ENCODE measurements at places on chromosomes 12 and 14.
A peak's percentile ranks its signal among the peaks of the same experiment; 100 is the strongest.

DNA sequence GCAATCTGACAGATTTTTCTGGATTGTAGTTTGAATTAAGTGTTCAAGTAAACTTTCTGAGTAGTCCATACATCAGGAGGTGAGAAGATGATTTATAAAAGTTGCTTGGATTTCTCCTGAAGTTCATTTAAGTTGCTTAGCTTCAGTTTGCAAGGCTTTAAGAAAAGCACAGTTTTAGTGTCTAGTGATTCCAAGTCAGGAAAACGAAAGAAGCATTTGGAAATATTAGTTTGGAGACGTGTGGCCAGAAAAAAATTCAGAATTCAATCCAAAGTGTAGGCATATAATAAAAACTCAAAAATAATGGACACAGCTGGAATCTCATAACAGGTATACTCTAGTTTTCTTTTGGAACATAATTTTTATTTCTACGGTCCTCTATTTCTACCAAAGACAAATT, 25.5 kb upstream of the PRICKLE1 start:
- no peak for DNase-seq

- no peak for DNase-seq
Measured at GRCh38 chr12:105523164-105524057, 192.9 kb downstream of the C12orf75 start.

DNA sequence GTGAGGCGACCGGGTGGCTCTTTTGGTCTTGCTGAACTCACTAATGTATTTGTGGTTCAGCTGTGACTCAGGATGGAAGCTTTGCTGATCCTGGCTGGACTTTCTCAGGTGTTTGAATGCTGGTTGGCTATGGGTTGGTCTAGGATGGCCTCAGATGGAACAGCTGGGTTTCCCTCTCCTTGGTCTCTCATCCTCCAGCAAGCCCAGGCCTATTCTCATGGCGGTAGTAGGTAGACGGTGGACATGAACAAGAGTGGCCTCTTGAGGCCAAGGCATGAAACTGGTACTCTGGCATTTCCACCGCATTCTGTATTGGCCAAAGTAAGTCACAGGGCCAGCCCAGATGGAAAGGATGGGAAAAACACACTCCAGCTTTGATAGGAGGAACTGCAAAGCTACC, 11.8 kb upstream of the POLR3B start:
- DNase-seq: no peak

DNA sequence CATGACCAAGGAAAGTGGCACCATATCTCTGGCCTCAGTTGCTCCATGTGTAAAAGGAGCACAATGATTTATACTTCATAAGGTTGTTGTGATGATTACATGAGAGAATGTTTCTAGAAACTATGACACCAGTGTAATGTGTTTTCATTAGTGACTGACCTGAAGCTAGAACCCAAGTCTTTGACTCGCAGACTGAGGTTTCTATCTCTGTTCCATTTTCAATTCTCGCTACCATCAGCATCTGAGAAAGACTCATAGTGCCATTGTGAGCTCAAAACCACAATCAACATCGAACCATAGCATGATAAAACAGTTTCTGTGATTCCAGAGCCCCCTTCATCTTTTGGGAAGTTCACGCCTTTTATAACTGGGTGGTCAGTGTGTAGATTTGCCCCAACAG, 53.8 kb downstream of the STAB2 start:
- DNase-seq: no peak

- no peak for DNase-seq
Measured at GRCh38 chr14:102042699-102043098, 44.1 kb downstream of the HSP90AA1 start.

DNA sequence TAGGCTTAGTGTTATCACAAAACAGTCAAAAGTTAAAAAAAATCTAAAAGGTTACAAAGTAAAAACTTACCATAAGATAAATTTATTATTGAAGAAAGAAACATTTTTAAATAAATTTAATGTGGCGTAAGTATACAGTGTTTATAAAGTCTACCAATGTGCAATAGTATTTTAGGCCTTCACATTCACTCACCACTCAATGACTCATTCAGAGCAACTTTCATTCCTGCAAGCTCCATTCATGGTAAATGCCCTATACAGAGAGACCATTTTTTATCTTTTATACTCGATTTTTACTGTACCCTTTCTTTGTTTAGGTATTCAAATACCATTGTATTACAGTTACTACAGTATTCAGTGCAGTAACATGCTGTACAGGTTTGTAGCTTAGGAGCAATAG, 124.5 kb downstream of the ANO4 start:
- DNase-seq: no peak

GRCh38 chr12:113347892-113348291, 10.5 kb upstream of the PLBD2 start:
- DNase-seq: no peak

GRCh38 chr12:123621619-123622530, 11.6 kb downstream of the EIF2B1 start:
- no peak for DNase-seq

DNA sequence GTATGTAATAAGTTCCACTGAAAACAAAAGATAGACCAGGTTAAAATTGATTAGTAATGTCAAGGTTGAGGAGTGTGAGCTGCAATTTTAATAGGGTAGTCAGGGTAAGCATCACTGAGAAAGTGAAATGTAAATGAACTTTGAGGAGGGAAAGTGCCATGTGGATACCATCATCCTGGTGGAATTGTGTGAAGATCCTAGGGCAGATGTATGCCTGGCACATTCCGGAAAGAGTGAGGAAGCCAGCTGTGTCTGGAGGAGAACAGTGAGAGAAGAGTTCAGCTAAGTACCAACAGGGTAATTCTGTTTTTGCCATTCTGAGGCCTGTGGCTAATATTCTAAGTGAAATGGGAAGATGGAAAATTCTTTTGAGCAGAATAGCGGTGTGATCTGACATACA, 2.9 kb upstream of the CLEC2A start:
- no peak for DNase-seq

DNA sequence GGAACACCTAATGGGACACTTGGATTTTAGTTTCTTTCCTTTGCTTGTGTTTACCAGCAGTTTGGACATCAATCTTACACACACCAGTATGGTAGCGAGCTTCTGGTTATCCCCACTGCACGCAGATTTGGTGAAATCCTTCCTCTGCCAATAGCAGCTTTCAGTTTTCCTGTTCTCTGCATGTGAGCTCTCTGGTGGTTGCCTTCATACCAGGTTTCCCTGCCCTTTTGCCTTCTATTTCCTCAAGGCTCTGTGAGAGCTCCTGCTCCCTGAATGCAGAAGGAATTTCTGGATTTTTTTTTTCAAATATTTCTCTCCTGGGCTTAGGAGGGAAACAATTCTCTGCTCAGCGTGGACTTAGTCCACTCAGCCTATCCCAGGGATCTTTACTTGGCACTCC, 93.0 kb upstream of the CCDC91 start:
- DNase-seq: no peak

DNA sequence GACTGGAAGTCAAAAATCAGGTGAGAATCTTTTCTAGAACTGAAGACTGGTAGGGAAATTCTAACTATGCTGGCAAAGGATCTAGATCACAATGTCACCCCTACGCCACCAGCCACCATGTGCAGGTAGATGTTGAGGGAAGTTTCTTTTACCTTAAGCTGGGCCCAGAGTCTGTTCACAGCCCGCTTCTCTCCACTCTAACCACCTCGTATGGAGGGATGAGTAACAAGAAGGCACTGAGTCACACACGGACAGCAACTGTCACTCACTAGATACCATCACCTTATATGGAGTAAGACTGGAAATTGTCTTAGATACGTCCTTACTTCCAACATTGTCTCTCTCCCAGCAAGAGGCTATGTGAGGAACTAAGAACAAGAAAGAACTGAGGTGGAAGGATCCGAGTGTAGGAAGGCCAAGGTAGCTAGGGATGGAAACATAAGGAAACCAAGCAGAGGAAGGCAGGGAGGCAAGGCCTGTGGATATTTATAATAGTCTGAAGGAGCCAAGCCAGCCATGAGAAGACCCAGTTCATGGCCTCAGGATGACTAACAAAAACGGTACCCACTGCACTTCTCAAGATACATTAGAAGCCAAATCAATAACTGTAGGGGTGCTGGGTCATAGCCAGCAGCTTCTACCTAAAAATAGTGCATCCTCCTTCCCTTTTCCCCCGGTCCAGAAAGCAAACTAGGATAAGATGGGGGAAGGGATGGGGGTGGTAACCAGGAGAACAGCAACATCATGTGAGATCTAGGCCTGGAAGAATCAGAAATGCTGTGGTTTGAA, 15.5 kb downstream of the REM2 start:
- no peak for DNase-seq

GRCh38 chr14:51487848-51488247, 163.9 kb upstream of the FRMD6 start:
- no peak for DNase-seq

DNA sequence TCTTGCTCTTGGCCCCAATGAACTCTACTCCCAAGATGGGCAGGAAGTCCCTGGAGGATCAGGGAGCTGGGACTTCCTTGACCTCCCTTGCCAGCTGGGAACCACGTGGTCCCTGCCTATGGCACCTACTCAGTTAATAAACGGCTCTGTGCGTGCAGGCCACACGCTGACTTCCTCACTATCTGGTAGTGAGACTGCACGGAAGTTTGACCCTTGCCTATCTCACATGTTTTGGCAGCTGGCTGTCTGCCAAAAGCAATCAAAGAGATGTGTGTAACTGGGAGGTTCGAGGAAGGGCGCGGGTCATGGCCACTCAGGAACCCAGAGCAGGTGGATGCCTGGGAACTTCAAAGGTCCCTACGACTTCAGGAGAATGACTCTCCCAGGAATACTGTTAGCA, 57.9 kb downstream of the RFLNA start:
- DNase-seq: no peak

DNA sequence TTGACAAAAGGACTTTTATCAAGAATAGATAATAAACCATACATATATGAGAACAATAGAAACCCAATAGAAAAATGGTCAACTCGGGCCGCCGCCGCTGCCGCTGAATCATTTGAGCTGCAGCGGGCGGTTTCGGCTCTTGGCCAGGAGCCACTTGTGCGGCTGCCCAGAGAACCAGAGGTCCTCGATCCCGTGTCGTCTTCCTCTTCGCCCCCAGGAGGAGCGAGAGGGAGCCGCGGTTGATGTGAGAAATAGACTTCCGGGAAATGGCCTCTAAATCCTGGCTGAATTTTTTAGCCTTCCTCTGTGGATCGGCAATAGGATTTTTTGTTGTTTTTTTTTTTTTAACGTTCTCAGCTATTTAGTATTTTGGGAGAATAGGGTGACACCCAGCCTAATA, 44.8 kb downstream of the CPSF6 start:
- no peak for DNase-seq

- DNase-seq: no peak
Measured at GRCh38 chr14:68677476-68677875, 115.4 kb downstream of the ZFP36L1 start.

GRCh38 chr12:120065472-120065871, 51.1 kb downstream of the RAB35 start:
- DNase-seq: no peak

GRCh38 chr12:87509237-87509820, 519.9 kb downstream of the C12orf50 start:
- no peak for DNase-seq

DNA sequence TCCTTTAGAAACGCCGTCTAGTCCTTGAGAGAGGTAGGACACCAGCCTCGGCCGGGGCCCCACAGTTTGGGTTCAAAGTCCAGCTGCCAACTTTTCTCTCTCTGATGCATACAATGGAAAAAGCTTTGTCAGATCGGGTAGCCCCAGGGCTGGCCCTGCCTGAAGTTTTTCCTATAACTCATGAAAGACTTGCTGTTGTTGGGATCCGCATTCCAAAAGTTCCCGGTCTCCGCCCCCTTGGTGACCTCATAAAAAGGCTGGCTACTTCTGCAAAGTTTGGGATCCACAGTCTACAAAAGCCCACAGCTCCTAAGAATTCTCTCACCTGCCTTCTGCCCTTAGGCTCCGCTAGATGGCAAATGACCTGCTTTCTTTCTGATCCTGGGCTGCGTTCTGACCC, 35.3 kb upstream of the CLEC6A start:
- no peak for DNase-seq

DNA sequence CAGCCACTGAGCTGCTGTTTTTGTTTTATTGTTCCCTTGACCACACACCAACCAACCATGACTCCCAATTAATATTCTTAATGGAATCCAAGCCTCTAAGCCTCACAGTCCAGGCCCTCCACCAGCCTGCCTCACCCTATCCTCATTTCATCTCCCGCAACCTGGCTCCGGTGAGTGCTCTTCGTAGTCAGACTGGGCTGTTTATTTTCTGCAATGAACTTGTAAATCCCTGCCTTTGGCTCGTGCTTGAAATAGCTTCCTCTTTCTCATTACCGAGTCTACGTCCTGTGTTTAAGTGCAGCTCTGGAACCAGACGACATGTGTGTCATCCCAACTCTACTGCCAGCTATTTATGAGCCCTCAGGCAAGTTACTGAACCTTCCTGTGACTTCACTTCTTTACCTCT, 12.4 kb upstream of the ETFBKMT start:
- DNase-seq: no peak

- DNase-seq: no peak
Measured at GRCh38 chr14:97267509-97267908, 470.3 kb downstream of the VRK1 start.

- no peak for DNase-seq
Measured at GRCh38 chr14:58118097-58118815, 33.8 kb downstream of the ARMH4 start.

GRCh38 chr12:68321140-68321539, 11.0 kb downstream of the MDM1 start:
- no peak for DNase-seq

GRCh38 chr12:70854881-70855568, 65.5 kb downstream of the PTPRR start:
- DNase-seq: no peak

GRCh38 chr12:102951841-102952240, 5.6 kb upstream of the ASCL1 start:
- DNase-seq: no peak

GRCh38 chr12:106274575-106275121, 26.8 kb upstream of the CKAP4 start:
- no peak for DNase-seq

- DNase-seq: no peak
Measured at GRCh38 chr12:47722136-47722834, 3.0 kb downstream of the ENDOU start.

- no peak for DNase-seq
Measured at GRCh38 chr12:59626382-59626781, 30.6 kb downstream of the SLC16A7 start.

- no peak for DNase-seq
Measured at GRCh38 chr12:66296176-66296683, 6.1 kb upstream of the HELB start.

DNA sequence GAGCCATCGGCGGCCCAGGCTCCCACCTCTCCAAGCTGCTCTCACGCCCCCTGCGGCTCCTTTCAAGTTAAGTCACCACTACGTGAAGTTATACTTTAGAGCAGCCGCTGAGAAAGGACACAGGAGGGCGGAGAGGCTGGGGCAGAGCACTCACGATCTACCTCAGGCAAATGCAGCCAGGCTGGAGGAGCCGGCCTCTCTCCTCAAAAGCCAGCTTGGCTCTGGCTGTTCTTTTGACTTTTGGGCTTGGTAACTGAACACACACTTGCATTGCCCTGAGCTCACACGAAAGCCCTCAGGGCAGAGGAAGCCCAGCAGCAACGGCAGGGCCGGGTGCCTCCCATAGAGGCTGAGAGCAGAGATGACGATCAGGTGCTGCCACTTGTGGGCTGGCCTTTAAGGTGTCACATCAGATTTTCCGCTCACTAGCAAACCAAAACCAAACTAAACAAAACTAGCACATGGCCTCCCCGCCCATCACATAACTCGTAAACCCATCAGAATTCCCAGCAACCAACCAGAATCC, 75.2 kb downstream of the PITPNM2 start:
- DNase-seq: peak; percentile 67
